Activated T-helper 1 cell treated with anti-CD3 and anti-CD28 coated beads, Interleukin-2, amount 50 U/mL, for 16 hours (primary cell): ENCODE measurements at places on chromosomes 3 and 15.

DNA sequence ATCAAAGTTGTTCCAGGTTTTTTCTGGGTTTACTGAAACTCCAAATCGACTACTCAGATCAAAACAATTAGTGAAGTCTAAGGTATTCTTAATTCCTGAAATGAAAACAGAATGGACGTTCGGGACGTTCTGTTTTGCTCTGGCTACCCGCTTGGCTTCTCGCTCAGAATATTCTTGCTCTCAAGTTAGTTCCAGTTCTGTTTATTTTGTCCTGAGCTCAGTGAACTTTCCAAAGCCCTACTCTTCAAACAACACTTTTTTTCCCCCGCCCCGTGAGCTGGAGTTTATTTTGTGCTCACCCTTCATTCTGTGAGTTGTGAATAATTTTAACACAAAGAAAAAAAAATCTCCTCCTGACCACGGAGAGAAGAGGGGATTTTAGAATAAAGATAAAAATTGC, 72.6 kb downstream of the SAMMSON start:
- no peak for DNase-seq

GRCh38 chr15:92903966-92904721, 4.0 kb downstream of the CHD2 start:
- DNase-seq = peak; percentile 99

DNA sequence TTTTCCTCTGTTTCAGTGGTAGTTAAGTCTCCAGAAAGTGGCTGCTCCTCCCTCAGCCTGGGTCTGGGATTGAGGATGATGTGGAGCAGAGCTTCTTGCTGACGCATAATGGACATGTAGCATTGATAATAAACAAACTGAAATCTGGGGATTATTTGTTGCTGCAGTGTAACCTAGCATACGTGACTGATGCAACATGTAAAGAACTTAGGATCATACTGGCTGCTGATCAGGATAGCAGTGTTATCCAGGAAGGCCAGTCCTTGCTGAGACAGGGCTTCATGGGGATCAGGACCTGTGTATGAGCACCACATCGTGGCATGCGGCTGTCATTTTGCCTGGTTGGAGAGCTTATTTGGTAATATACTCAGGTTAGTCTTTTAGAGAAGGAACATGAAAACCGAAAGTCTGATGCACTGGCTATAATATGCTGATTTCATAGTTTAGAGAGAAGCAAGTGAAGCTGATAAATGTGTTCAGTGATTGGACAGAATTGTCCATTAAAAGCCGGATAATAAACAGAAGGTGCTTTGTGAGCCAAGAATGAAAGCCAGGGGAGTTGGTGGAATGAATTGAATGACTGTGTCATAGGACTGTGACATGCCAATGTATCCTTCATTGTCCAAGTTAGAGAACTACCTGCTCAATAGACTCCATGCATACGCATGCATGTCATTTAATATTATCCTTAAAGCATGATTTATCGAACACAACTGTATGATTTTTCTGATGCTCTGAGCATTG, 4.1 kb downstream of the MINAR1 start:
- DNase-seq = no peak

DNA sequence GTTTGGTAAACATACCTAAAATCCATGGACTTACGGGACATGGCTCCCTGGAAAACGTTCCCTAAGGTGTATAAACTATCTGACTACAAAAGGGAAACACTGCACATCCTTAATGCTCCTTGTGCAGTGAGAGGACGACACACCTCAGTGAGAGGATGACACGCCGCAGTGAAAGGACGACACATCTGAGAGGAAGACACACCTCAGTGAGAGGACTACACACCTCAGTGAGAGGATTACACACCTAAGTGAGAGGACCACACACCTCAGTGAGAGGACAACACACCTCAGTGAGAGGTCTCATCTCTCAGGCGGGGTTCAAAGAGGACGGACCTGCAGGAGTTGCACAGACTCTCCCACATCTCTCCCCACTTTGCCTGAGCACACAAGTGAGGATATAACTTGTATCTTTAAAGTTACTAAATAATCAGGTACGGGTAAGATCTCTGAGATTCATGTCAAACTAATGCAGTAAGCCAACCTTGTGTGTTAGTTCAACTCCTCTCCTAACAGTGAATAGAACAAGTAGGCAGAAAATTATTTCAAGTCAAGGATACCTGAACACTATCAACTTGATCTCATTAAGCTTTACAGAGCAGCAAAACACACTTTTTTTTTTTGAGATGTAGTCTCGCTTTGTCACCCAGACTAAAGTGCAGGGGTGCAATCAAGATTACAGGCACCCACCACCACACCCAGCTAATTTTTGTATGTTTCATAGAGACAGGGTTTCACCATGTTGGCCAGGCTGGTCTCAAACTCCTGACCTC, 32.1 kb downstream of the HERC2 start:
- no peak for DNase-seq

- no peak for DNase-seq
Observed at GRCh38 chr3:53226841-53227407, 28.9 kb downstream of the TKT start.

GRCh38 chr3:15521573-15521965, at the start of gene COLQ:
Gene COLQ (minus strand): TSS chr3:15521706. CDS start chr3:15521625, 81 bp downstream.
- DNase-seq = no peak

DNA sequence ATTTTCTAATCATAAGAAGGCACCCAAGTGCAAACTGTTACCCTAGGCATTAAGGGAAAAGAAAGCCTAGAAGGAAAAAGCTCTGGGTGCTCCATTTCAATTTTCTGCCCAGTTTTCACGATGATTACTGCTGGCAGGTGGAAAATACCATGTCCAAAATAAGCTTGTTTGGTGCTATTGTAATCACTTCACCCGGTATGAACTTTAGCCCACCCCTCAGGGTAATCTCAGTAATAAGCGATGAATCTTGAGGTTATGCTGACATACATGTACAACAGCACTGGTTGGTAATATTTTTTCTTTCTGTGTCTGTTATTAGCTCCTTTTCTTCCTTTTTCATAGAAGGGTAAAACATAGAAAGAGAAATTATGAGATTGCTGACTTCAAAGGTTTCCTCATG, 88.6 kb upstream of the MEX3B start:
- no peak for DNase-seq
